Naive thymus-derived CD8-positive, alpha-beta T cell (primary cell): ENCODE measurements at places on chromosomes 11 and 22. TPM values are rescaled to one million over a fixed set of nuclear protein-coding genes. Genes with fewer than 3 reads are reported as not detected.
A peak's percentile ranks its signal among the peaks of the same experiment; 100 is the strongest.

SLC22A6 gene
- not detected for total RNA-seq

ADAMTS8 gene
- total RNA-seq, result not detected

RAC2 gene
- total RNA-seq, result 295 TPM

GAB4 gene
- total RNA-seq, result 1.6 TPM

ARHGAP32 gene
- 7.8 TPM for total RNA-seq

TRIM29 gene
- not detected for total RNA-seq

SSTR3 gene
- total RNA-seq, result 13.5 TPM

SAA2 gene
- total RNA-seq, result not detected

DEFB131B gene
- not detected for total RNA-seq

SESN3 gene
- 85.4 TPM for total RNA-seq

HIC2 gene
- total RNA-seq, result 11.1 TPM

- DNase-seq, result no peak
- H3K36me3 ChIP-seq, result no peaks in the 10 kb centered on the region
- no peak overlapping the region for H3K4me3 ChIP-seq
- H3K4me1 ChIP-seq, result no peaks in the 10 kb centered on the region
- H3K27me3 ChIP-seq, result no peaks in the 10 kb centered on the region
Measured at GRCh38 chr22:38355275-38355674, 38.0 kb upstream of the CSNK1E start.

DNA sequence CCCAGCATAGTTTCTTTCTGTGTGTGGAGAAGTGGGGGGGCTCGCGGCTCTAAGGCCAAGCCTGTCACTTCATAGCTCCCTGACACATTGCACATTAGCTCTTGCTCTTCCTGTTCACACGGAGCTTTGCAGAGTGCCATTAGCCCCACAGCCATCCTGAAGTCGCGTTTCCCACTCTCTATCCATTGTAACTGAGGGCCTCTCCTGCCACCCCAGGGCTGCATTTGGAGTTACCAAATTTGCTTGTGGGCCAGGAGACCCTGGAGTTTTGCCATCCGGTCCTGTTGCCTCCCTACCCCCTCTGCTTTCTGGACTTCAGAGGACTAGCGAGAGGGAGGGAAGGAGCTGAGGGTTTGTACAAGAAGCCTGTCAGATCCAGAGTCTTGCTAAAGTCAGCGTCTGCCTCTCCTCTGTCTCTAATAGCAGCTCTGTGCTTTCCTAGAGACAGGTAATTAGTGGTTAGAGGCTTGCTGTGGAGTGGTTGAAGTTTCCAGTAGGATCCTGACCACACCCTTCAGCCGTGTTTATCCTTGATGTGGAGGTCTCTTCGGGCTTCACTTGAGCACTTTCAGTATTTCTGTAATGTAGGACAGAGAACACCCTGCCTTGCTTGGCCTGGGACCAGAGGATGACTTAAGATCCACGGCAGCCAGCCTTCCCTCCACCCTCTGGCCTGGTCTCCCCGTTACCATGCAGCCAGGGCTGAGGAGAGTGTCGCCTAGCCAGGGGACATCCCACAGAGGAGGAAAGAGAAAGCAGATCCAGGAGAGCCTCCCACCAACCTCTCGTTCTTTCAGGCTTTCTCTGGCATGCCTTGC, 14.1 kb downstream of the DCPS start:
- H3K27ac ChIP-seq, result peak overlapping the region; percentile 87
- H3K4me1 ChIP-seq, result peaks cover 33% of the 10 kb centered on the region
- peaks cover 19% of the 10 kb centered on the region for H3K36me3 ChIP-seq
- no peaks in the 10 kb centered on the region for H3K27me3 ChIP-seq

- no peaks in the 10 kb centered on the region for H3K4me1 ChIP-seq
- no peak overlapping the region for H3K4me3 ChIP-seq
- no peaks in the 10 kb centered on the region for H3K27me3 ChIP-seq
- no peaks in the 10 kb centered on the region for H3K36me3 ChIP-seq
- no peak overlapping the region for H3K27ac ChIP-seq
Measured at GRCh38 chr11:110809417-110810199, 97.4 kb upstream of the ARHGAP20 start.

DNA sequence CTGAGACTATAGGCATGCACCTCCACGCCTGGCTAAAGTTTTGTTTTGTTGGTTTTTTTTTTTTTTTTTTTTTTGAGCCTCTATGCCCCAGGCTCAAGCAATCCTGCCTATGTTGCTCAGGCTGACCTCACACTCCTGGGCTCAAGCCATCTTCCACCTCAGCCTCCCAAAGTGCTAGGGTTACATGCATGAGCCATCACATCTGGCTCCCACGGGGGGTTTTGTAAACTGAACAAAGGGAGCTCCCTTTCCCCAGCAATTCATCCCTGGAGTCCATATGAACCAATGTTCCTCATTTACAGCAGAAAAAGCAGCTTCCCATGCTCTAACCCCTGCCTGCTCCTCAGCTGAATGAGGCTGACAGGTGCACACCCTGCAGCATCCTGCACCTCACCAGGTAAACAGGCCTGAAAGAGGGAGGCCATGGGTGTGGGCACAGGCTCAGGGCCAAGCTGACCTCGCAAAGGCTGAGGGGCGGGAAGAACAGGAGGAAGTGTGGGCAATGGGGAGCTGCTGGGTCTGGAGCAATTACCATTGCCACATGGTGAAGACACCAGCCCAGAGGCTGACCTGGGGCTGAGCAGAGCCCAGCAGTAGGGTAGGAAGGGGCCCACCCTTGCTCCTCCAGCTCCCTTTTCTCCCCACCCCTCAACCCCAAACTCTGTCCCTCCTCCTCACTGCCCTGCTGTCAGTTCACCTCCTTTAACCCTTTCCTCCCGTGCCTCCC, 58.2 kb downstream of the RBX1 start:
- DNase-seq, result no peak
- no peaks in the 10 kb centered on the region for H3K27me3 ChIP-seq
- no peak overlapping the region for H3K4me3 ChIP-seq

DNA sequence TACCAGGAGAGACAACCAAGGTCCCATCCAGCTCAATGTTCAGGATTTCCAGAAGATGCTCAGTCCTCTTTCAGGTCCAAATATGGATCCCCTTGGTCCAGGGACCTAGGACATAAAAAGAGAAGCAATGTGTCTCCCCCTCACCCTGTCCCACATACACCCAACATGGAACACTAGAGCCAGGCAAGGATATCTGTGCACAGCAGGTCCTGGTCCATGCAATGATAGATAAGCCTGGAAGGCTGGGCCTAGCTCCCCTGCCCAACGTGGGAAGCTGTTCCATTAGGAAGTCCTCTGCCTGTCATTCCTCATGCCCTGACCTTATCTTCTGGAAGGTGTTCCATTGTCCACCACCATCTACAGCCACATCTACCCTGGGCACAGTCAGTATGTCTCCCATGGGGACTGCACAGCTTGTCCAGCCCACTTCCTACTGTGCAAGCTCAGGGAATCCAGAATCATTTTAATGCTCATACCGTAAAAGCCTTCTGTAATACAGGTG, 1434.8 kb downstream of the TBC1D22A start:
- H3K4me3 ChIP-seq, result no peak overlapping the region
- DNase-seq, result no peak
- H3K27ac ChIP-seq, result no peak overlapping the region
- H3K36me3 ChIP-seq, result no peaks in the 10 kb centered on the region

- peaks cover 7% of the 10 kb centered on the region for H3K36me3 ChIP-seq
- no peaks in the 10 kb centered on the region for H3K4me1 ChIP-seq
- no peak overlapping the region for H3K4me3 ChIP-seq
- peaks cover 40% of the 10 kb centered on the region for H3K27me3 ChIP-seq
- no peak overlapping the region for H3K27ac ChIP-seq
Measured at GRCh38 chr11:45270946-45271716, 15.0 kb downstream of the SYT13 start.

- no peak overlapping the region for H3K27ac ChIP-seq
- no peak for DNase-seq
- peaks cover 3% of the 10 kb centered on the region for H3K36me3 ChIP-seq
- no peak overlapping the region for H3K4me3 ChIP-seq
Measured at GRCh38 chr11:44366741-44367140, 56.8 kb upstream of the ALX4 start.

DNA sequence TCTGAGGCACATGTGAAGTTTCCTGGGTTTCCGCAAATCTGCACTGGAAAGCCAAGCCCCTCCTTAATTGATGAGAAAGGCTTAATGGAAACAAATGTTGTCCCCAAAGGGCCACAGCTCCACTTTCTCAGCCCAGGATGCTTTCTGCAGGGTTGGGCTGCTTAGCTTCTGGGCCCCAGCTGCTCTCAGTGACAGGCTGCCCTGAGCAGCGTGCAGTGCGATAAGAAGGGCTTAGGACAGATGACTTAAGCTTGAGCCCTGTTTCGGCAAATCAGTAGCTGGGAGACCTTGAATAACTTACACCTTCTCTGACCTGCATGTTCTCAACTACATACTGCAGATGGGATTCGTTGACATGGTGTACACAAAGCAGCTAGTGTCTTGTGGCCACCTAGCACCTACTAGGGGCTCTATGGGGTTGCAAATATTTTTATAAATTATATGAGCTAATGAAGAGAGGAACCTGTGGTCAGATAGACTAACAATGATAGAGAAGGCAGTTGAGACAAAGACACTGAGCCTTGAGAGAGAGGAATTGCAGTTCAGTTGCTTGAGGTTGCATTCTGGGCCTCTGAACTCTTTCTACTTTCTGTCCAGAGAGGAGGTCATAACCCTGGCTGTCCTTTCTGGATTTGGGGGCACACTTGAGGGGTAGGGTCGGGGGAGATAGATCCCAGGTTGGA, 11.5 kb downstream of the STX3 start:
- no peaks in the 10 kb centered on the region for H3K27me3 ChIP-seq
- peak overlapping the region; percentile 39 for H3K27ac ChIP-seq
- H3K4me1 ChIP-seq, result peaks cover 11% of the 10 kb centered on the region
- peak overlapping the region; percentile 60 for H3K4me3 ChIP-seq
- no peaks in the 10 kb centered on the region for H3K36me3 ChIP-seq

DNA sequence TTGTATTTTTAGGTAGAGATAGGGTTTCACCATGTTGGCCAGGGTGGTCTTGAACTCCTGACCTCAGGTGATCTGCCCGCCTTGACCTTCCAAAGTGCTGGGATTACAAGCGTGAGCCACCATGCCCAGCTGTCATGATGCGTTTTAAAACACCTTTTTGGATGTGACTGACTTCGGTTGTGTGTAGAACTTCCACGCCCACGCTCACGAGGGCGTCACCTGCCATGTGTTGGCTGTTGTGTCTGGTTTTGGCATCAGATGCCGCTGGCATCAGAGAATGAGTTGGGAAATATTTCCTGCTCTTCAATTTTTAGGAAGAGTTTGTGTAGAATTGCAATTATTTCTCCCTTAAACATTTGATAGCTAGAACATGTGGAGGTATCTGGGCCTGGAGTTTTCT, 109.1 kb downstream of the KCNQ1 start:
- H3K4me3 ChIP-seq, result no peak overlapping the region
- DNase-seq, result no peak
- H3K27me3 ChIP-seq, result no peaks in the 10 kb centered on the region
- peaks cover 36% of the 10 kb centered on the region for H3K4me1 ChIP-seq
- H3K27ac ChIP-seq, result no peak overlapping the region

DNA sequence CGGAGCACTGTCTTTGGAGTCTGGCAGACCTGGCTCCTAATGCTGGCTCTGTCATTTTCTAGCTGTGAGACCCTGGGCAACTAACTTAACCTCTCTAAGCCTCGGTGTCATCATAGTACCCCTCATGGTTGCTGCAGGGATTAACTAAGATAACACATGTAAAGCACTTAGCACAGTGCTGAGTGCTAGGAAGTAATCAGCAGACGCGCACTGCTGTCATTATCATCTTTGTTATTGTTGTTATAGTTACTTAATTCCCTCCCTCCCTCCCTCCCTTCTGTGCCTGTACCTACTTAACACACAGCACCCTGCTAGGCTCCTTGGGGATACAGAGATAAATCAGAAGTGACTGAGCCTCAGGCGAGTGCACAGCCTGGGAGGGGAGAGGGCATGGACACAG, 104.7 kb upstream of the PITPNB start:
- DNase-seq, result no peak
- H3K27ac ChIP-seq, result no peak overlapping the region
- H3K4me1 ChIP-seq, result peaks cover 3% of the 10 kb centered on the region
- no peaks in the 10 kb centered on the region for H3K27me3 ChIP-seq
- H3K36me3 ChIP-seq, result no peaks in the 10 kb centered on the region

- H3K27ac ChIP-seq, result no peak overlapping the region
- DNase-seq, result no peak
- no peak overlapping the region for H3K4me3 ChIP-seq
- no peaks in the 10 kb centered on the region for H3K27me3 ChIP-seq
Measured at GRCh38 chr22:28833276-28833923, 33.0 kb upstream of the XBP1 start.

GRCh38 chr11:64327375-64327774, 9.5 kb downstream of the PRDX5 start:
- H3K36me3 ChIP-seq, result no peaks in the 10 kb centered on the region
- H3K27me3 ChIP-seq, result no peaks in the 10 kb centered on the region
- no peak for DNase-seq
- peaks cover 12% of the 10 kb centered on the region for H3K4me1 ChIP-seq
- no peak overlapping the region for H3K27ac ChIP-seq
- no peak overlapping the region for H3K4me3 ChIP-seq

- no peak overlapping the region for H3K27ac ChIP-seq
- no peaks in the 10 kb centered on the region for H3K4me1 ChIP-seq
- no peak for DNase-seq
Measured at GRCh38 chr22:17797721-17798559, 23.7 kb upstream of the BID start.

DNA sequence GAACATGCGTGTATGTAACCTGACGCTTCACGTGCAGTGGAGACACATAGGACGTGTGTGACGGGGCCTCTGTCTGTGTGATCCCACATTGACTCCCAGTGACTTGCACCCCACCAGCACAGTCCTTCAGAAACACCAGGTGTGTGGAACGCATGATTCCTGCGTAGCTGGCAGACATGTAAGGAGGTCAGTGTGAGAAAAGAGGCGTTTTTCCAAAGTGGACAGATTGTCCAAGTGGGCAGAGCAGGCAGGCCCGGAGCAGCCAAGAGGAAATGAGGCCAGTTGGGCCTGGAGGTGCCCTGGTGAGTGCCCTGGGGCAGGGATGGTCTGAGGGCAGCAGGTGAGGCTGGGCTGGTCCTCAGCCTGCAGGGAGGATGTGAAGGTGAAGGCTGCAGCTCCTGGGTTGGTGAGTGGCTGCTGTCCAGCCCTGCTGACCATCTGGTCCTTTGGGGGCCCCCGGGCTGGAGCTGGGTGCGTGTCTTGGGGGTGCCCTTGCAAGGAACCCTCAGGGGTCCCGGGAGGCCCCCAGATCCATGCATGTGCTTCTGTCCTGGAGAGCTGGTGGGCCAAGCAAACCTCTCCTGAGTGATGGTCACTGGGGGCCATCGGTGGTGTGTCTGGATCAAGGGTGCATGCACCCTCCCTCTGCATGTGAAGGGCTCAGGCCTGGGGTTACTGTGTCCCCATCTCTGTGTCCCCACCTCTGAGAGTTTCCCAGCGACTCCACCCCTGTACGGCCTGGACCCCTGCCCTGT, 26.6 kb downstream of the SHANK3 start:
- H3K36me3 ChIP-seq, result no peaks in the 10 kb centered on the region
- H3K27ac ChIP-seq, result no peak overlapping the region
- no peaks in the 10 kb centered on the region for H3K27me3 ChIP-seq
- no peak for DNase-seq
- peaks cover 13% of the 10 kb centered on the region for H3K4me1 ChIP-seq

DNA sequence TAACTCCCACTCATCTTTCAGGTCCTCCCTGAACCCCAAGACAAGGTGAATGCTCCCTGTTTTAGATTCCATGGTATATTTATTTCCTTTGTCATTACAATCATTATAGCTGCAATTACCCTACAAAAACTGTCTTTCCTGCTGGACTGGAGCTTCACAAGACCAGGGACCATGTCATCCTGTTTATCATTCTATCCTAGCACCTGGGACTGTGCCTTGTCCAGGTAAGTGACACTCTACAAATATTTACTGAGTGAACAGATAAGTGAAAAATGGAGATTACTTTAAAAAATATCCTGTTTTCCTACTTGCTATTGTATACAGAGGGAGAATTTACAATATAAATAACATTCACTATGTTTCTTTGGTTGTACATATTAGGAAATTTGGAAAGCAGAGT, 22.5 kb upstream of the ELF5 start:
- no peak overlapping the region for H3K4me3 ChIP-seq
- H3K36me3 ChIP-seq, result no peaks in the 10 kb centered on the region
- no peaks in the 10 kb centered on the region for H3K4me1 ChIP-seq
- peaks cover 25% of the 10 kb centered on the region for H3K27me3 ChIP-seq
- H3K27ac ChIP-seq, result no peak overlapping the region
- no peak for DNase-seq
